ENCODE measurements at places on chromosomes 1 and 21. TPM values are rescaled to one million over a fixed set of nuclear protein-coding genes. Genes with fewer than 3 reads are reported as not detected.

AIRE gene
- total RNA-seq: 0.41 TPM

CD160 gene
- total RNA-seq: not detected

KCNJ9 gene
- 11.4 TPM for total RNA-seq

CELSR2 gene
- total RNA-seq: 27.3 TPM

DSCAM gene
- 11.8 TPM for total RNA-seq

TUFT1 gene
- total RNA-seq: 9.8 TPM

CDK11A gene
- 18.3 TPM for total RNA-seq

TSPAN2 gene
- total RNA-seq: 31.8 TPM

- no peak for DNase-seq
Measured at GRCh38 chr1:32431736-32432400, 33.0 kb upstream of the ZBTB8B start.

DNA sequence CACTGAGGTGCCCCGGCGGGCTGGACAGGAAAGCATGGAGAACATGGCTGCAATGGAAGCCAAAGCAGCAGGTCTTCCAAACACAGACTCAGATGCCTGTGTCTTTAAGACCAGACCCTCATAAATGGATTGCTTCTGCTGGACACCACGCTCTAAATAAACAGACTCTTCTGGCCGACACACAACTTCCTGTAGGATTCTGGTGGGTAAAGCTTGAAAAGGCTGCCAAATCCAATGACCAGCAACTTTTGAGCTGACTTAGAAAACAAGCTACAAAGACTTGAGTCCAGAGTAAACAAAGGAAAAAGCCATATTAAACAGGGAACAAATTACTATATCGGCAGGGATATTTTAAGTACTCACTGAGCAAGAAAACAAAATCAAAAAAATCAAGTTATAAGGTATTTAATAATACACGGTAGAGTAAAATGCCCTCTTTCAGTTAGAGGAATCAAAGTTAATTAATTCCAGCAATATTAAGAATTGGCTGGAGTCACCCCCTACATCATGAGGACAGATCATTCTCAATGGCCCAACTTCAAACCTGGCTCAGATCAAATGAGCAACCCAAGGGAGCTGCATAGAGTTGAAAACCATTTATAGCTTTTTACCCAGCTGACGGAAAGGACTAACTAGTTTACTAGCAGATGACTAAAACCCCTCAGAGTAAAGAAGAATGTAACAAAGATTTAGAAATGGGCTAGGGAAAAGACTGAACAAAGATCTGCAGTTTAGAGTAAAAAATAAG lies 102.4 kb downstream of the TGFBR3 start:
- DNase-seq: no peak

GRCh38 chr1:223716302-223716862 lies 4.0 kb downstream of the CAPN2 start:
- DNase-seq: no peak

GRCh38 chr1:7470904-7471638 lies 300.0 kb upstream of the VAMP3 start:
- no peak for DNase-seq

- no peak for DNase-seq
Measured at GRCh38 chr1:75673399-75673798, 51.1 kb upstream of the ACADM start.

DNA sequence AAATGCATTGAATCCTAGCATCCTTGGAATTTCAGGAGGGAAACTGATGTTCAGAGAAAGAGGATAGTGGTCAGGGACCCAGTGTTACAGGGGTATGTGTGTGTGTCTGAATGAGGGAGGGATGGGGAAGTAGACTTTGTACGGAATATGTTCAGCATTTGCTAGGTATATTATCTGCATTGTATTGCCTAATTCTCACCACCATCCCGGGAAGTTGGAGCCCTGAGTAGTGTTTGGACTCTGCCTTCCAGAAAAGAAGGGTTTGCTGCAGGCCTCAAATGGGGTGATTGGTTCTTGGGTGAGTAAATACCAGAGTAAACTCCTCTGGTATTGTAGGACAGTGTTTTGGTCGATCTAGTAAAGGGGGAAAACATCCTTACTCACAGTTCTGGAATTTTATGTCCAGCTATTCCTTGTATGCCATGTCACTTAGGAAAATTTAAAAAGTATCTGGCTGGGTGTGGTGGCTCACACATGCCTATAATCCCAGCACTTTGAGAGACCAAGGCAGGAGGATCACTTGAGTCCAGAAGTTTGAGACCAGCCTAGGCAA lies 7.1 kb upstream of the ZNF496 start:
- no peak for DNase-seq

DNA sequence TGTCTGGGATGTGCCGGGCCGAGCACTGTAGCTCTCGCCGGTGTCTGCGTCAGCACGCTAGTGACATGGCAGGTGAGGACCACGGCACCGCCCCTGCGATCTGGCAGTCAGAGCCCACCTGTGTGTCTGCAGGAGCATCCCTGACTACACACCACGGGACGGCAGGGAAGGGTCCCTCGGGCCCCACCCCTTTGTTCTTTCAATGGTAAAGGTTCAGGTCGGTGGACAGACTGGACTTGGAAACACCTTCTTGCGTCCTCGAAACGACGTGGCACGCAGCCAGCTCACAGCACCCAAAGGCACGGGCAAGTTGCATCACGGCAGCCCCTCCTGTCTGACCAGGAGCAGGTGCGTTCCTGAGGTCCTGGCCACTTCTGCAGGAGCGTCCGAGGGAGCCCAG lies 3.7 kb upstream of the SAMD11 start:
- DNase-seq: no peak

DNA sequence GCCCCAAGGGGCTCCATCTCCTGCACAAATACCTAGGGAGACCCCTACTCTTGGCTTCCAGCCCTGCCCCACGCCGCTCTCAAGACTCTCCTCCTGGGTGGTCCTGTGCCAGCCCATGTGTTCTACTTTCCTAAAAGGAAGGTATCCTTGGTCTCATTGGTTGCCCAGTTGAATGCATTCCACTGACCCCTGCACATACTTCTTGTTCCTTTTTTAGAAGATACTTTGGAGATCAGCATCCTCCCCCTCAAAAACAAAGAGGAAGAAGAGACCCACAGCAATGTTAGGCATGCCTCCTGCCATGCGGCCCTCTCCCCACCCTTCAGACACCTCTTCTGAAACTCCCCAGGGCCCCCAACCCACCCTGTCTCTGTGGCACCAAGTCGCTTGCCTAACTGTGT lies 4.1 kb downstream of the SLAMF9 start:
- no peak for DNase-seq

GRCh38 chr1:28519946-28520725 lies 14.3 kb downstream of the RCC1 start:
- DNase-seq: no peak

- DNase-seq: no peak
Measured at GRCh38 chr1:195604287-195604686, 1004.0 kb downstream of the KCNT2 start.

GRCh38 chr1:6694121-6694713 lies 7.4 kb downstream of the DNAJC11 start:
- DNase-seq: no peak

DNA sequence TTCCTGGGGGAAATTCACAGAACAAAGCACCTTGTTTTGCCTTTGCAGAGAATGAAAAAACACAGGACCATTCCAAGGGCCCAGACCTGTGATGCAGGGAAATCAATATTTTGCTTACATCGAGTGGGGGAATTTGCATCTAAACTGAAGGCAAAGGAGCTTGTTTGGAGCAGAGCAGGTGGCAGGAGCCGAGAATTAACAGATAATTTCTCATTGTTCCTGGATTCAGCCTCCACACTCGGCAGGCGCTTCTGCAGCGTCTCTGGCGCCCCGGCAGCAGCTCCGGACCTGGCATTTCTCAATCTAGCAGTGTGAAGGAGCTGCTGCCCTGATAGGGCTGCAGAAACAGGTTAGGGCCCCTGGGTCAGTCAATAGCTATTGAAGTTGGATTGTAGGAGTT lies 2.0 kb upstream of the SYT6 start:
- no peak for DNase-seq

DNA sequence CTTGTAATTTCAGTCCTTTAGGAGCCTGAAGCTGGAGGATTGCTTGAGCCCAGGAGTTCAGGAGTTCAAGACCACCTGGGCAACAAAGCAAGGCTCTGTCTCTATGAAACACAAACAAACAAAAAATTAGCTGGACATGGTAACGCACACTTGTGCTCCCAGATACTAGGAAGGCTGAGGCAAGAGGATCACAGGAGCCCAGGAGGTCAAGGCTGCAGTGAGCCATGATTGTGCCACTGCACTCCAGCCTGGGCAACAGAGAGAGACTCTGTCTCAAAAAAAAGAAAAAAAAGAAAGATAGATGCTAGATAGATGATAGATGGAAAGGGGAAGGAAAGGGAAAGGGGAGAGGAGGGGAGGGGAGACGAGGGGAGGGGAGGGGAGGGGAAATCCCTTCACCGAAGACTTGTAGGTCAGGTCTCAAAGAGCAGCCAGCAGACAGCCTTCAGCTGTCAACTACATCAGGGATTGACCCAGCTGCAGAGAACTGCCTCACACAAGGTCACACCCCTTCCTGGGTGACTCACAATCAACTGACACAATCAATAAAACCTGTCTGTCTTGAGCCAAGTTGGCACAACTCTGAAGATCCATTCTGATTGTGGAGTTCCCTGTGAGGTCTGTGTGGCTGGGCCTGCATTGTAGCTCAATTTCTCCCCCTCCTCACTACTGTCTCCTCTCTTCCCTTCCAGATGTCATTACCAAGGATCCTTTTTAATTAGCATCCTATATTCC lies 200.6 kb downstream of the RGS7 start:
- no peak for DNase-seq

DNA sequence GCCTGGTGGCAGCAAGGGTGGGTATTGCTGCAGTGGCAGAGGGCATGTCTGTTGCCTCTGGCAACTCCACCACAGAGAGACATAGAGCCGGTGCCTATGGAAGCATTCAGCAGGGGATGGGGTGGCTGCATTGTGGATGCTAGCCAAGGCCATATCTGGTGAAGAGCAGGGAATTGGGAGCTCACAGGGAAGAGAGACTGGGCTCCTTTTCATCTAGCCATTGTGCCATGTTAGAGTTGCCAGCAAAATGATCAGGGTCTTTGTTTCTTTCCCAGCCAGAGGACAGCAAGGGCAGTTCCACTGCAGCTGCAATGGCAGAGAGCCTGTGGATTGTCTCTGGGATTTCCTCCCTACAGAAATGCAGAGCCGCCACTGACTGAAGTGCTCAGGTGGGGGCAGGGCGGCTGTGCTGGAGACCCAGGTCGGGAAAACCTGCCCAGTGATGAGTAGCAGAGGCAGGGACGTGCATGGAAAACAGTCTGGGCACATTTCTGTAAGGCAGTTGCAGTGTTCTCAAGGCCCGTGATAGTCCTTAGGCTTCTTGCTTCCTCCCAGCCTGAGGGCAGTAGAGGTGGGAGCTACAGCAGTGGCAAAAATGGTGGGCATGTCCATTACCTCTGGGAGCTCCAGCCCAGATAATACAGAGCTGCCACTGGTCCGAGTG lies 40.2 kb upstream of the CYP4X1 start:
- no peak for DNase-seq

GRCh38 chr21:44279354-44280260 lies 6.1 kb upstream of the AIRE start:
- no peak for DNase-seq

DNA sequence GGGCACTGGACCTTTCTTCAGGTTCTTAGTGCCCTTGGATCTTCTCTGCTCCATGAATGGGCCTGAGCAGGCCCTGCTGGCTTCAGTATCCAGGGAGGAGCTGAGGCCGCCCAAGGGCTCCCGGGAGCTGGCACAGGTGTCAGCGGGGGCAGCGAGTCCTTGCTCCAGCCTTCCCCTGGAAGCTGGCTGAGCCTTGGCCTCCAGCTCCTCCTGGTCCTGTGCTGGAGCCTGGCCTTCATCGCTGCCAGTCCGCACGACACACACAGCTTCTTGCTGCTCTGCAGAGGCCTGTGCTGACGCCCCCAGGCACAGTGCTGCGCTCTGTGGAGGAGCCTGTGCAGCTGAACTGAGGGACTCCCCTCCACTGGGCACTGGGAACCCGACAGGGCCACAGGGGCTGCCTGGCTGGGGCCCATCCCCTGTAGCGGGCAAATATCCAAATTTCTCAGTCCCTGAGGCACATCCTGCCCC lies 1.7 kb downstream of the SPOCD1 start:
- DNase-seq: no peak

DNA sequence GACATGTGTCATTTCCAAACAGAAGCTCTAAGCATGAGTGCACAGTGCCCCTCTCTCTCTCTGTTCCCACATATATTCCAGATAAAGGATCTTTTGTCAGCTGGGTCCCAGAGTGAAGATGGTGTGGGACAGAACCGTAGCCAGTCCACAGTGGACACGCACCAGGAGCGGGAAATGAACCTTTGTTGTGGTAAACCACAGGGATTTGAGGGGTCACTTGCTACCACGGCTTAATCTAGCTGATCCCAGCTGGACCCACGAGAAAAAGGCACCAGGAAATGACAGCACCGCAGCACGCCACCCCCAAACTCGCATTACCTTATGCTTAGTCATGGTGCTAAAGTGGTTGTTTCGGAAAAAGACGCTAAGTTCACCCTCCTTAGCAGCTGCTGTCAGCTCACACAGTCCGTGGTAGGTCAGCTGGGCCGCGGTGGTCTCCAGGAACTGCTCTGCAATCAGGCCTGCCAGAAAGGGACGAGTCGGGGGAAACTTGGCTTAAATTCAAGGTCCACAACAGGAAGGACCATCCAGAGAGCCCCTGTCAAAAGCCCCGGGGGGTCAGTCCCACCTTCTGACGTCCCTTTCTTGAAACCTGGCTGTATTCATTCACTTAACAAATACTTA lies 7.5 kb downstream of the MINDY1 start:
- DNase-seq: no peak

DNA sequence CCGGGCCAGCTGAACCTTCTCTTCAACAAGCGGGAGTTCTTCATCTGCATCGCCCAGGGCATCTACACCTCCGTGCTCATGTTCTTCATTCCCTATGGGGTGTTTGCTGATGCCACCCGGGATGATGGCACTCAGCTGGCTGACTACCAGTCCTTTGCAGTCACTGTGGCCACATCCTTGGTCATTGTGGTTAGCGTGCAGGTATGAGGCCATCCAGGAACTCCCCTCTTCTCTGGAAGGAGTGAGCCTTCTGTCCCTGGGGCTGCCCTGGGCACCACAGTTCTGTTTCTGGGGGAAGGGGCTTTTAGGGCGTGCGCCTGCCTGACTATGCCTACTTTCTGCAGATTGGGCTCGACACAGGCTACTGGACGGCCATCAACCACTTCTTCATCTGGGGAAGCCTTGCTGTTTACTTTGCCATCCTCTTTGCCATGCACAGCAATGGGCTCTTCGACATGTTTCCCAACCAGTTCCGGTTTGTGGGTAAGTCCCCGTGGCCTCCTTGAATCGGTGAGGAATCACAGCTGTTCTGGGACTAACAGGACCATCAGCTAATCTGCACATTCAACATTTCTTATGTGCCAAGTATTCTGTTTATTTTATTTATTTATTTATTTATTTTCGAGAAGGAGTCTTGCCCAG lies 21.1 kb downstream of the ATP8B2 start:
- no peak for DNase-seq

GRCh38 chr1:63829349-63830327 lies 55.8 kb downstream of the ROR1 start:
- DNase-seq: no peak

All from frontal cortex (tissue), 4 donors.